A673 (cell line): ENCODE measurements at places on chromosomes 3 and 15. TPM values are rescaled to one million over a fixed set of nuclear protein-coding genes. Genes with fewer than 3 reads are reported as not detected.

DNA sequence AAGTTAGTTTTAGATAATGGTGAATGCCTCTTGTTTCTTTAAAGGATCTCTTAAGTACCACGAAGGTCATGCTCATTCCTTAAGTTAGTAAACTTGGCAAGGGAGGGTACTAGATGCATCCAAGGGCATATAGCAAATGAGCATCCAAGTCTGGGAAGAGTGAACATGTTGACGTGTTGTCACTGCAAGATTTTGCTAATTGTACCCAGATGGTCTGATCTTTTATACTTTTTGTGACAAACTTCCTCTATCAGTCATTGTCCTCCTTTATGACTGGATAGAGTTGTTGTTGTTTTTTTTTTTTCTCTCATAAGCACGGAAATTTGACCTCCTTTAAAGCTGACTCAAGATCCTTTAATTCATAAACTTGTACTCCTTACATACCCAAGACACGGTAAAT is 121.3 kb downstream of the CHST2 start:
- no peaks in the 10 kb centered on the region for H3K36me3 ChIP-seq
- H3K4me1 ChIP-seq = no peaks in the 10 kb centered on the region
- H3K27ac ChIP-seq = no peak overlapping the region

- no peaks in the 10 kb centered on the region for H3K36me3 ChIP-seq
- no peak overlapping the region for H3K27ac ChIP-seq
- H3K4me3 ChIP-seq = no peak overlapping the region
- no peaks in the 10 kb centered on the region for H3K27me3 ChIP-seq
- H3K4me1 ChIP-seq = no peaks in the 10 kb centered on the region
These were observed 214.7 kb upstream of the CHRNA7 start for GRCh38 chr15:31815411-31816155.

- peaks cover 42% of the 10 kb centered on the region for H3K4me1 ChIP-seq
- H3K4me3 ChIP-seq = no peak overlapping the region
- DNase-seq = no peak
- no peaks in the 10 kb centered on the region for H3K27me3 ChIP-seq
- no peaks in the 10 kb centered on the region for H3K36me3 ChIP-seq
- no peak overlapping the region for H3K27ac ChIP-seq
These were observed 26.1 kb upstream of the ERICH6 start for GRCh38 chr3:150729682-150730360.

GRCh38 chr3:40386213-40386612 is 771 bp upstream of the ENTPD3 start:
- H3K36me3 ChIP-seq = no peaks in the 10 kb centered on the region
- no peak overlapping the region for H3K27ac ChIP-seq
- H3K4me1 ChIP-seq = no peaks in the 10 kb centered on the region
- H3K27me3 ChIP-seq = no peaks in the 10 kb centered on the region
- no peak overlapping the region for H3K4me3 ChIP-seq

GRCh38 chr3:99211309-99211708 is 309.8 kb upstream of the DCBLD2 start:
- no peaks in the 10 kb centered on the region for H3K27me3 ChIP-seq
- no peak overlapping the region for H3K4me3 ChIP-seq
- H3K36me3 ChIP-seq = no peaks in the 10 kb centered on the region
- no peak overlapping the region for H3K27ac ChIP-seq
- DNase-seq = no peak

The UBL7 gene
- total RNA-seq = 72.5 and 74.7 TPM in 2 replicates

The SLC2A2 gene
- total RNA-seq = not detected in 2 replicates

The GP9 gene
- not detected in 2 replicates for total RNA-seq

The PARL gene
- total RNA-seq = 73.7 and 79.8 TPM in 2 replicates
